Left renal cortex interstitium (tissue), 4 donors: ENCODE measurements at places on chromosomes 7 and 10. TPM values are rescaled to one million over a fixed set of nuclear protein-coding genes. Genes with fewer than 3 reads are reported as not detected.

ACTR3C gene
- polyA plus RNA-seq: 7.5 TPM

ADGRA1 gene
- 1.6 TPM for polyA plus RNA-seq

HOXA9 gene
- polyA plus RNA-seq: 101 TPM

ASB10 gene
- not detected for polyA plus RNA-seq

GSAP gene
- polyA plus RNA-seq: 8.3 TPM

H2BK1 gene
- not detected for polyA plus RNA-seq

GNAI1 gene
- 115 TPM for polyA plus RNA-seq

PRLHR gene
- not detected for polyA plus RNA-seq

PPP1R17 gene
- not detected for polyA plus RNA-seq

DCLRE1A gene
- 12.9 TPM for polyA plus RNA-seq

GFRA1 gene
- 21.4 TPM for polyA plus RNA-seq

SLC29A3 gene
- 9.3 TPM for polyA plus RNA-seq

IDI2 gene
- polyA plus RNA-seq: not detected

JCAD gene
- 34.8 TPM for polyA plus RNA-seq

GNAT3 gene
- polyA plus RNA-seq: not detected

SEMA3E gene
- polyA plus RNA-seq: 1.2 TPM

DDX50 gene
- 53.9 TPM for polyA plus RNA-seq

TWIST1 gene
- polyA plus RNA-seq: 5.9 TPM

PKD1L1 gene
- polyA plus RNA-seq: 0.22 TPM

KLF14 gene
- 0.77 TPM for polyA plus RNA-seq

CYP2C19 gene
- 0.14 TPM for polyA plus RNA-seq

LRCH4 gene
- polyA plus RNA-seq: 40.5 TPM

CHAT gene
- polyA plus RNA-seq: not detected

AZGP1 gene
- polyA plus RNA-seq: 69.0 TPM
